BJ (cell line): ENCODE measurements at places on chromosomes 7 and 10.

DNA sequence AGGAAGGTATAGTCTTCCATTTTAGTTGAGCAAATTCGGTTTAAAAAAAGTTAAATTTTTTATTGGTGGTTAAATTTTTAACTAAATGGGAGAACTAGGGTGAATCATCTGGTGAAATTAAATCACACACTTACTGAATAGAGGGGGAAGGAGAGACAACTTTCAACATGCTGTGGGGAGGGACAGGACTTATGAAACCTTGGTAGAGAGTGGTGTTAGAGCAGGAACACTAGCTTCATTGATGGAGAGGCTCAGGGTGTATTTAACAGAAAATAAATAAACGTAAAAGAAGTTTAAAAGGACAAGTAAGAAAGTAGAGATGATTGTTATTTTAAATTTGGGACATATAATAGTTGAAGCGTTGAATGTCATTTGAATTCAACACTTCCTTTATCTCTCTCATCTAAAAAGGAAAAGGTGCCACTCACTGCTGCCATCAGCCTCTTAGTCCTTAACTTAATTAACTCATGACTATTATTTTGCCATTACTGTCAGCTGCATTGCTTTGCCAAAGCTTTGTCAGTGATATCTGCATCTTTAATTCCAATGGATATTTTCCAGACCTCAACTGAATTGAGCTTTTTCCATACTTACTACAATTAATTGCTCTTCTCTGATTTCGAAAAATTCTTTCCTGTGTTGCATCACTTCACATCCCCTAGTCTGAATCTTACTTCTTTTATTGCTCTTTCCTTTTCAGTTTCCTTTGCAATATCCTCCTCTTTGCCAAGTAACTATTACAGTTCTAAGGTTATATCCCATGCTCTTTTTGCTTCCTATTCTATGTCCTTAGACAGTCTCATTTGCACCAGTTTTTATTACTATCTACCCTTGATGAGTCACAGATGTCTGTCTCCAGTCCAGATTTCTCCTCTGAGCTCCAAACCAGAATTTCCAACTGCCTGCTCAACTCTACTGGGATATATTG lies 71.7 kb downstream of the GNAT3 start:
- peak; percentile 81 for DNase-seq

GRCh38 chr7:107344799-107345198 lies 125.1 kb upstream of the GPR22 start:
- DNase-seq: no peak

DNA sequence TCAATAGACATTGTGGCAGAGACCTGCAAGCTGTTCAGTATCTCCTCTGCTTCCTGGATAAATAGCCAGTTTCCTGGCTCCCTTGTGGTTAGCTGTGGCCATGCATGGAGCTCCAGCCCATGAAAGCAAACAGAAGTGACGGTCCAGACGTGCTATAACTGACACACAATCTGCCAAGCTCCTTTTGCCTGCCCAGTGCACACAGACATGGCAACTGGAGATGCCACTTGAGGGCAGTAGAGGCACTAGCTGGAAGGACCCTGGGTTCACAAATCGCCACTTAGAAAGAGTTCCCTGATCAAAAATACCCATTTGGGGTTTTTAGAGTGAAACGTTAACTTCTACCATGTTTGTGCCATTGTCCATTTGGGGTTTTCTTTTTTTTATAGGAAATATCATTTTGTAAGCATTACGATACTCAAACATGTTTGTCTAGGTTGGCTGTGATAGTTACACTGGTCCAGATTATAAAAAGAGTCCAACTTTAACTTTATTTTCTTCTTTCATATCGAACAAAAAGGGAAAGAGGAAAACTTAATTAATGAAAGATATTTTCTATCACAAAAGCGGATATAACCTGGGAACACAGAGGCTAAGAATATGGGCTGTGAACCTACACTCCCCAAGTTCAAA lies 31.3 kb downstream of the KIN start:
- DNase-seq: no peak

- no peak for DNase-seq
Measured at GRCh38 chr7:101815826-101816594, 1.4 kb upstream of the CUX1 start.

DNA sequence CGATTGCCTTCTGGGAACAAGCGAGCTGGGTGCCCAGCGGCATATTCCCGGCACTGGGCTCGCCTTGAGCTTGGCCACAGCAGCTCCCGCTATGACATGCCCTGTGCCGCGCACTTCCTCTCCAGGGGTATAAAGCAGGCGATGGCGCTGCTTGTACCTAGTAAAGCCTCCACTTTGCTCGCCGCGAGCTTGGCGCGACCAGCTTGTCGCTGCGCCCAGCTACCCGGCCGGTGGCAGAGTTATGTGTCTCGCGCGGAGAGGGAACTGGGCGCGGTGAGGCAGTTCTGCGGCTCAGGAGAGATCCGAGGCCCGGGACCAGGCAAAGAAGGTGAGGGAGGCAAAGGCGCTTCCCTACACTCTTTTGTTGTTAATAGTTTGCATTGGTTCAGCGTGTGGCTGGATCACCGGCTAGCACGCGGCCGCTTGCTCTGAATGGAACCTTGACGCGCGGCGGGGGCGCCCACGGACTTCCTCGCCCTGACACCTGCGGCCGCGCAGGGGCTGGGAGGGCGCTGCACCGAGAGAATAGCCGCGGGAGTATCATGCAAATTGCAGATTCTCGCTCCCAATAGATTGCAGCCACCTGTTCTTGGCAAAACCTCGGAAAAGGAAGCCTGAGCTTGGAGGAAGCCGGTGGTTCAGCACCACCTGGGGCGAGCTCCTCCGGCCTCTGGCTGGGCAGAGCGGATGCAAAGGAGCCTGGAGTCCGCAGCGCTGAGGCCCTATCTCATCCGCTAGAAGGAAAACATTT lies 3.0 kb upstream of the BUB3 start:
- no peak for DNase-seq

DNA sequence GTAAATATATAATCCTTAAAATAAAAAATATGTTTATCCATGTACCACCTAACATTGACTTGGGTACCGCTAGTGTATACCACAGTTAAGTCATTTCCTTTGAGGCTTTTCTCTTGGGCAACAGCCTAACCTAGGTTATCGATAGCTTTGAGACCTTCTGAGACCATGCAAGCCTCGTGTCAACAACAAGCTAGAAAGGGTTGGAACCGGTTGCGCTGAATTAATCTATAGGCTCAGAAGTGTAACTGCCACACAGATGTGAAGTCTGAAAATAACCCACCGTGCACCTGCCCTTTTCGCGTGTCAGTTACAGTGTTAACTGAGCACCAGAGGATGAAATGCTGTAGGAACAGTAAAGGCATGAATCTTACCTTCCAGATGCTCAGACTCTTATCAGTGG lies 59.8 kb downstream of the ARID5B start:
- DNase-seq: no peak
